ENCODE measurements at places on chromosomes 7 and 10.

DNA sequence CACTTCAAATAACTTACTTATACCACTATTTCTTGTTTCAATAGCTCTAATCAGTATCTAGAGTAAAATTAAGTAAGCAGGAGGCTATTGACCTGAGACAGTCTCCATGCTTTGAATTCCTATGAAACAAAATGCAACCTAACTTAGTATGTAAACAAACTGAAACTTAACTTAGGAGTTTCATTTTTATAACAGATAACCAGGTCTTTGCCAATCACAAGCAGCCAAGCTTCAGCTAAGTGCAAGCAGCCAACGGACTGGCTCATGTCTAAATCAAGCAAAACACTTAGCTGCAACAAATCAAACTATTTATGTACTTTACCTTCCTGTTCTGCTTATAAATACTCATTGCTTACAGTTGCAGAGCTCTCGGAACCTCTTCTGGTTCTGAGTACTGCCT, 4.4 kb upstream of the GSTK1 start:
- DNase-seq = peak; percentile 46

DNA sequence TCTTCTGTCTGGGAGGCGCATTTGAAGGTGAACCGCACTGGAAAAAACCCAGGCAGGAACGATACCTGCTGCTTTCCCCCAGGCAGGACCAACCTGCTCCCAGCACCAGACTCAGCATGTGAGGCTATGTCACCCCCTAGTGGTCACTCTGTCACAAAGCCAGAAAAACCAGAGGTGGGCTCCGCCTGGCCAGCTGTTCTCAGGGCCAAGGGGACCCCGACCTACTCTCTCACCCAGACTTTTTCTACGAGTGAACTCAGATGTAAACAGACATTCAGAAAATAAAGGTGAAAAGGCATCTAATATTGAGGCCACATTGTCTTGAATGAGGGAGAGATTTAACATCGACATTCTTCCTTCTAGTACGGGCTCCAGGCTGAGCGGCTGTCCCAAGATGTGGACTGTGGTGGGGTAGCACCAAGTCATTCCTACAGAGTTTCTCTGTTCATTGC, 117.3 kb downstream of the PRKAG2 start:
- DNase-seq = peak; percentile 60

DNA sequence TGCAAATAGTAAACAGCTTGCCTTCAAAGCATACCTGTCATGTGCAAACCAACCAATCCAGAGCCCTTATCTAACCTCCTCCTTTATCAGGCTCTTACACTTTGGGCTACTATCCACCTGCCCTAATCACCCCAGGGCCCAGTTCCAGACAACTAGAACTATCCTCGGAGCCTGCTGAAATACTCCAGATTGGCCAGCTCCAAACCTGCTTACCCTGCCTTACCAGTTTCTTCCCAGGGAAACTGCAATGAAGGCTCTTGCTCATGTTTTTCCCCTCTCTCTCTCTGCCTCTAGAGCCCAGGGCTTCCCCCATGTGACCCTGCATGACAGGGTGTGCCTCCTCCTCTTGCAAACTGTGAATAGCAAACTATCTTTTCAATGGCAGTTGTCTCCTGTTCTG, 81.4 kb upstream of the CAPZA2 start:
- DNase-seq = no peak

DNA sequence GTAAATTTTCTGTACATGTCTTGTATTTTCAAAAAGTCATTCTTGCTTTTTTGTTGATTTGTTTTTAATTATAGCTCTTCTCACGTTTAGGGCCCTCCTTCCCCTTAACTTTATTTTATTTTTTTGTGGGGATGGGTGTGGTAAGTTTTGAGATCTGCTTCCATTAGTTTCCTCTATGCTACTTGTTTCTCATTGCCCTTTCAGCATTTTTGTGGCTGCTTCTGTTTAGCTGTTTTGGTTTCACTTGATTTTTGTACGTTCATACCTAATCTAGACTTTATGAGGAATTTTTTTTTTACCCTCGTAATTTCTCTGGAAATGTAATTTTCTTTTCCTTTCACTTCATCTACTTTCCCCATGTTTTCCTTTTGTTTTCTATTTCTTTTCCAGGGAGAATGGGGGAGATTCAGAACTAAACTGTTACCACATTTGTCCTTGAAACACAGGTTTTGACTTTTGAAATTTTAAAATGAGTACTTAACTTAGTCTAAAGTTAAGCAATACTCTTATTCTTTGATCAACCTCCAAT, 80.8 kb downstream of the ATRNL1 start:
- DNase-seq = no peak

DNA sequence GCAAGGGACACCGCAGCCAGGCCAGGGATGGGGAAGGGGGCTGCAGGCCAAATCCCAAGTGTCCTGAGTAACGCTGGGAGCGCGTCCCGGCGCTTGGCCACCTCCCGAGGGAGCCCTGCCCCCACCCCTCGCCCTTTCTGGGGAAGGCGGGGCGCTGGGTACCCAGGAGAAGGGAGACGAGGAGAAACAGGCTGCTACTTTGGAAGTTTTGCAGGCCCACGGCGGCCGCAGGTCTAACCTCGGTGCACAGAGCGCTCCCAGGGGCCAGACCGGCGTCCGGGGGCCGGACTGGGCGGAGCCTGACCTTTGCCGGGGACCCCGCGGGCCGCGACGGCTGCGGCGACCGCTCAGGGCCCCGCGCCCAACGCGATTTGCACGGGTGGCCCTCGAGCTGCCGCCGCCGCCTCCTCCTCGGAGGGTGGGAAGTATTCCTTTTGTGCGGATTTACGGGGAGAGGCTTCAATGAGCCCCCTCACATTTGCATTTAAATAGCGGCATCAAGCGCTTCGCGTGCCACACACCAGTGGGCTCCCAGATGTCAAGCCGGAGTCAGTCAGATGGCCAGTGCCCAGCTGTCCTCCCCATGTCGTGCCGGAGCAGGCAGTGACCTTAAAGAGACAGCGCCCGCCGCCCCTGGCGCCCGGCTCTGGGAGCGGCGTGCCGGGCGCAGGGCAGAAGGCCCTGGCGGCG, 3.0 kb upstream of the EBF3 start:
- no peak for DNase-seq

DNA sequence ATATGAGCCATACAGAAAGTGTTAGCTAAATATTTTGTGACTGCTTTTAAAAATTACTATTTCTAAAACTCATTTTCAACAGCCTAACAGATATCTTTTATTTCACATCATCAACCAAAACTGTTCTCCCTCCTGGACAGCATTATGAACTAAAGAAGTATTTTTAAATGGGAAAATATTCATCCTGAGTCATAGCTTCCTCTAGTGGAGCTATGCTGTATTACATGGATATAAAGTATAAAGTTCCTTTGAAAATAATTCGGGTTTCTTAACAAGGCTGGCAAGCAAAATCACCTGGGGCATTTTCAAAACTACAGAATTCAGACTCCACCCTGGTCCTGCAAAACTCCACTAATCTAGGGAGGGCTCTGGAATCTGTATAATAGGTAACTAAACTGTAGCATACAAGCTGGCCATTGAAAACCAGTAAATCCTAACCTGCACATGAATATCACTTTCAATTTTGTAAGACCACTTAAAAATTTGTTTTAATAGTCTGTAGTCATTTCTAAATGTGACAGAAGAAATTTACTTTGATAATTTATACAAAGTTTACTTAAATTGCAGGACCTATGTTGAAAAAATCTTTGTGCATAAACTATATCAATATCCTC, 53.5 kb downstream of the SCIN start:
- DNase-seq = no peak

GRCh38 chr10:101879456-101880231, 36.0 kb upstream of the KCNIP2 start:
- DNase-seq = no peak

- DNase-seq = no peak
Observed at GRCh38 chr10:98310701-98311100, 42.7 kb upstream of the LOXL4 start.

DNA sequence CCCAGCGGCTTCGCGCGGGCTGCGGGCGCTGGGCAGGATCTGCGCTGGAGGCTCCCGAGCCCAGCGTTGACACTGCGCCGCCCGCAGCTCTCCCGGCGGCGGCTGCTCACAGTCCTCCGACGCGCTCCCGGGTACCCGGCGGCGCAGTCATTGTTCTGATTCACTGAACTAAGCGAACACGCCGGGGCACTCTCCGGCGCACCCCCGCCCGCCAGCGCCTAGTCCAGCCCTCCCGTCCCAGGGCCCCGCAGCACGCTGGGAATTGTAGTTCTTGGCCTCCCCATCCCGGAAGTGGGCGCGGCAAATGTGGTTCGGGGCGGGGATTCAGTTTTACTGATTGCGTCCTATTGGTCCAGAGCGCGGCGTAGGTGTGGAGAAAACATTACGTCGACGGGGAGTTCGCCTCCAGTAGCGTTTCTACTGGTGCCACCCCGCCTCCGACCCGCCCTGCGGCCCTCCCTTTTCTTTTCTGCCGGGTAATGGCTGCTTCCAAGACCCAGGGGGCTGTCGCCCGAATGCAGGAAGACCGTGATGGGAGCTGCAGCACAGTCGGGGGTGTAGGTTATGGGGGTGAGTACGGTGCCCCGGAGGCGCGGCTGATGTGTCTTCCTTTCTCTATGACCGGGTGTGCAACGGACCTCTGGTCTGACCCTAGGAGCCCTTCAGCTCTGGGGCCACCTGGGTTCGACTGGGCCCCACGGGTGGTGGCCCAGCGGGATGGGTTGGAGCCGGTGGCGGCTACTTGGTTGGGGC, at the start of the genes DOCK4 and ZNF277:
DOCK4 (minus strand) TSS at position 162 of the 753 bp plus-strand sequence. CDS start 261 bp downstream, outside the sequence.
ZNF277 (plus strand) TSS at position 458 of the 753 bp plus-strand sequence; CDS start at position 480, 22 bp downstream.
- DNase-seq = peak; percentile 97

DNA sequence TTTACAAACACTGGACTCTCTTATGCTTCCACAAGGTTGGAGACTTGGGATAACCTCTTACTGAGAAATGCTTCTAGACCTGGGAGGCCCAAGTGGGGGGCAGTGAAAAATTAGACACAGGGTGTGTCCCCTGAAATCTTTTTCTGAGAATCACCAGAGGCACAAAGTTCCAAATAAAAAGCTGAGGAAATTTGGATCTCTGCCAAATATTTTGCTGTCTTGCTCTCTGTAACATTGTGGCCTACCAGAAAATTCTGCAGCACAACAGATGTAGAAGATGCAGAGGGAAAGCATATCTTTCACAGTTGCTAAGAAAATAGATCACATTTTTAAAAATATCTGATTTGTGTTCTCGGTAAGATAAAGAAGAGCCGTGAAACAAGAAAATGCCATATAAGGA, 849.4 kb downstream of the CCSER2 start:
- no peak for DNase-seq

GRCh38 chr10:98269435-98269912, 1.5 kb upstream of the LOXL4 start:
- no peak for DNase-seq

GRCh38 chr7:6175645-6176044, 96.8 kb downstream of the CYTH3 start:
- DNase-seq = no peak

DNA sequence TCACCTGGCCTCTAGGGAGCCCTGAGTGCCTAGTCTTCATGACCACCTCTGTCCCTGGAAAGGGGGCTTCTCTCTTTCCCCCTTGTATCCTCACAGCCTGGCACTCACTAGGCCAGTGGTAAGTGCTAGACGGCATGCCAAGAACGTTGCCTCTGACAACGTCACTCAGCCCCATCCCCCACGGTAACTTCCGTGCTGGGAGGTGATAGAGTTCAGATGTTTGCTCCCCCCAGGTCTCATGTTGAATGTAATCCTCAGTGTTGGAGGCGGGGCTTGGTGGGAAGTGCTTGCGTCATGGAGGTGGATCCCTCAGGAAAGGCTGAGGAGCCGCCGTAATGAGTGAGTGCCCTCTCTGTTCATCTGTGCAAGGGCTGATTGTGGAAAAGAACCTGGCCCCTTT, 343.3 kb upstream of the MKI67 start:
- DNase-seq = no peak

DNA sequence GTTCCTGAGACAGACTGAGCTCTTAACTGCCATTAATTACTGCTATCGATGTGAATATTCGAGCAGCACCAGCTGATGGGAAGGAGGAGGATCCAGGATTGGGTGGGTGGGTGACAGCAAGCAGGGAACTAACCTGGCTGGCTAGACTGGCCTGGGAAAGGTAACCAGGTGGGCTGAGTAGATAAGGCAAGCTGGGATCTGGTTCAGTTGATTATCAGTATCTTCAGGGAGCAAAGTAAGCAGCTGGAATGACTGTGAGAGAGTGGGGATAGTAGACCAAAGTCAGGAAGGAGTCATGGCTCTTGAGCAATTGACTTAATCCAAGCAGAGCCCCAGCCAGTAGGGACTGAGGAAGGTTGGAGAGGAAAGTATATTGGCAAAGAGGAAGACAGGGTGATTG, 46.9 kb upstream of the KMT2E start:
- DNase-seq = no peak

DNA sequence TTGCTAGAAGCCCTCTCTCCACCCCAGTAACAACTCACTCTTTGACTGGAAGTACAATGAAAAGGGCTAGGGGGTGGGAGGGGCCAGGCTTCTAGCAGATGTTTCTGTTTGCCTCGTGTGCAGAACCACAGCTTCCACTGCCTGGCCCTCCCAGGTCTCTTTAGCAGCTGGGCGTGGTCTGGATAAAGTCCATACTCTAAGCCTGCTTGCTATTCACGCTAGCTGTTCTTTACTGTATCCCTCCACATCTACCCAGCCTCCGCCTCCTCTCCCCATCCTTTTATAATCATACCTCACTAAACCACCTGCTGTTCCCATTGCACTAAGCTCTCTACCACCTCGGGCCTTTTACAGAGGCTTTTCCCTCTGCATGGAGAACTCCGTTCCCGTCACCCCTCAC, 288.8 kb downstream of the CAMK1D start:
- no peak for DNase-seq

GRCh38 chr7:63071920-63072319, 926.7 kb upstream of the ZNF722 start:
- no peak for DNase-seq

- DNase-seq = no peak
Observed at GRCh38 chr7:35553519-35553918, 141.4 kb downstream of the HERPUD2 start.
